Stimulated activated CD4-positive, alpha-beta T cell treated with anti-CD3 and anti-CD28 coated beads, Interleukin-4, amount 100 ng/mL, for 24 hours (primary cell): ENCODE measurements at places on chromosomes 16 and 17.

GRCh38 chr17:59746849-59747445, 39.5 kb downstream of the VMP1 start:
- no peak for DNase-seq

DNA sequence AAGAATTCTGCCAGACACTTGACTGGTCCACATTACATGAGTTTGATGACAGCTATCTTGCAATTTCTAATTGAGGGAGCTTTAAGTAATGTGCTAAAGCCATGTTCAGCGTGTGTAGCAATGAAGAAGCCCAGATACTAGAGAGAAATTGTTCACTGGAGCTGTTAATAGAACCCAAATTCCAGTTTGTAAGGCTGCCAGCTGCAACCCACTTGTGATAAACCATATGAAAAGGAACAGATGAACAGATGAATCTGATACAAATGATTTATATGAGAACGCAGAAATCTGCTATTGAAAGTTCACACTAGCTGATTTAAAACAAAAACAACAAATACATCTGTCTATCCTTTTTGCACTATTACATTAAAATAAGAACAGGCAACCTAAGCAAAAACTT, 6.2 kb downstream of the NACA2 start:
- DNase-seq, result no peak

- DNase-seq, result no peak
Measured at GRCh38 chr16:79186196-79186595, 414.3 kb downstream of the MAF start.

- DNase-seq, result no peak
Measured at GRCh38 chr17:63338272-63338671, 107.8 kb downstream of the CYB561 start.

- no peak for DNase-seq
Measured at GRCh38 chr16:51359141-51359955, 208.3 kb upstream of the SALL1 start.

GRCh38 chr17:45751466-45751865, 32.7 kb upstream of the CRHR1 start:
- no peak for DNase-seq

- no peak for DNase-seq
Measured at GRCh38 chr16:73058616-73059409, 10.9 kb upstream of the ZFHX3 start.

DNA sequence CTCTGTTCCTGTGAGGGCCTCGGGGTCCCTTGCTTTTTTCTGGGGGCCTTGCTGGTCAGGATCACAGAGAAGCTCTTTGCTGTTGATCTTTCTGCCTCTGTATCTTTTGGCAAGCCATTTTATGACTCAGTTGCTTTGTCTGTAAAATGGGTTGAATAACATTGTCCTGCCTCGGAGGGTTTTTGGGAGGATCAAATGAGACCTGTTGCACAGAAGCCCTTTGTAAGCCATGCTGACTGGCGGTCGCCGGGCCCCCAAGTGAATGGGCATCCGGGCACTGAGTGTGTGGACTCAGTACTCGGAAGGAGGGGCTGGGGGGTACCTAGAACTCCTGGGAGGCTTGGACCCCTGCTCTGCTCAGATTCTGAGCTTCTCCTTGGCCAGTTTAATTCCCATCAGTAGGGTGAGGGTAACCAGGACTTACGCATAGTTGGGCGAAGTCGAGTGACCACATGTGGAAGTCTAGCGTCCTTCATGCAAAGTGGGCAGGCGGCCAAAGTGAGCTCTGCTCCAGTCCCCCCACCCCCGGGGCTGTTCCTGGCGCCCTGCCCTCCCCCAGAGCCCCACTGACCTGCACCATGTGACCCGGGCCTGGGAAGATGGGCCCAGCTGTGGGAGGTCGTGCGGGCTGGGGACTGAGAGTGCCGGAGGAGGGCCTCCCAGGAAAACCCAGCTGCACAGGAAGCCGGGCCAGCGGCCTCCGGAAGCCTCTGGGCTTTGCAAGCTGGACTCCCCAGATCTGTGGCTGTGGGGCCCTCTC, 284.0 kb downstream of the SEC14L1 start:
- no peak for DNase-seq
